Neural progenitor cell (in vitro differentiated cells): ENCODE measurements at places on chromosomes 13 and 19. TPM values are rescaled to one million over a fixed set of nuclear protein-coding genes. Genes with fewer than 3 reads are reported as not detected.
A peak's percentile ranks its signal among the peaks of the same experiment; 100 is the strongest.

GRCh38 chr13:28744091-28744536 lies 25.3 kb upstream of the SLC46A3 start:
- DNase-seq = no peak

The CRTC1 gene
- total RNA-seq = 2.4 and 5.7 TPM in 2 replicates

DNA sequence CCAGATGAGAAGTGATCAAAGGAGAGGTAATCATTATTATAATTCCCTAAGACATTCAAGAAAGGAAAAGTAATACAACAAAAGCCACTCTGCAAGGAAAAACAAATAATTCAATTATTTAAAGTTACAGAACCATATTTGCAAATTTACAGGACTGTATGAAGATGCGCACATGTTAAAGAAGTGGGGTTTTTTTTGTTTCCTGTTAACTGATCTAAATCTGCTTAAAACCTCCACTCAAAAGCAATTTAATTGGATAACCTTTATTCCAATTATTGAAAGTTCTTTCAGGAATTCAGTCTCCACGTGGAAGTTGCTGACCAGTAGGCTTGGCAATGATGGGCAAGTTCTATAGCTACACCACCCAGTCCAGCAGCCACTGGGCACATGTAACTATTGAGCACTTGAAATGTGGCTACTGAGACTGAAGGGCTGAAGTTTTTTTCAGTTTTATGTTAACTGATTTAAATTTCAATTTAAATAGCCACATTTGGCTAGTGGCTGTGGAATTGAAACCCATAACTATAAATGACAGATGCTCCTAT lies 232.3 kb downstream of the FGF14 start:
- DNase-seq = no peak

- DNase-seq = peak; percentile 77
These were observed 67.6 kb upstream of the TDRD3 start for GRCh38 chr13:60329221-60329923.

DNA sequence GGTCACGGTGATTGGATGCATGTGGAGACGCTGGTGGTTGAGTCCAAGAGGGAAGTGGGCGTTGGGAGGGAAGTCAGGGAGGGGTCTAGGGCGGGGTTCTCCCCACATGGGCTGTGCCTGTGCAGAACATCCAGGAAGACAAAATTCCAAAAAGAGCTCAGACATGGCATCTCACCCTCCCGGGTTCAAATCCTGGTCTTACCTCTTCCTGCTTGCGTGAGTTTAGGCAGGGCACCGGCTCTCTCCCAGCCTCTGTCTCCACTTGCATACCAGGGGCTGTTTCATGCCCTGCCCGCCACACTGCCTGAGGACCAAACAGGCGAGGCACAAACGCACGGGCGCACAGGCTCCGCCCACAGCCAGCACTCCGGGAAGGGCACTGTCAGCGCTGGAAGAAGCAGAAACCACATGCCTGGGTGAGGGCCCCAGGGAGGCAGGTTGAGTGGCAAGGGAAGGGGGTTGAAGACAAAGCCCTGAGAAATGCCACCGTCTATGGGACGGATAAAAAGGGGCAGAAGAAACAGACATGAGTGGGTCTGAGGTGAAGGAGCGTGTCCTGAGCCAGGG lies 123.6 kb upstream of the SOX1 start:
- DNase-seq = no peak

DNA sequence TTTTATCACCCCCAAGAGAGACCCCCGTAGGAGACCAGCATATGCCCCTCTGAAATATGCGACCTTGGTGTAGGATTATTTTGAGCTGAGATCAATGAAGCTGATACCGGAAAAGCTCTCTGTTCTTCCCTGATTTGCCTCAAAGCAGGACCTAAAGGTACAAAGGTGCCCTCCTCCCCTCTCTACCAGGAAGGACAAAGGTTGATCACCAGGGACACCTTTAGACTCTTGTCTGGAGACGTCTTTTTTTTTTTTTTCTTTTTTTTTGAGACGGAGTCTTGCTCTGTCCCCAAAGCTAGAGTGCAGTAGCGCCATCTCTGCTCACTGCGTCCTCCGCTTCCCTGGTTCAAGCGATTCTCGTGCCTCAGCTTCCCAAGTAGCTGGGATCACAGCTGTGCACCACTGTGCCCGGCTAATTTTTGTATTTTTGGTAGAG lies 792 bp upstream of the PEX11G start:
- DNase-seq = peak; percentile 13

DNA sequence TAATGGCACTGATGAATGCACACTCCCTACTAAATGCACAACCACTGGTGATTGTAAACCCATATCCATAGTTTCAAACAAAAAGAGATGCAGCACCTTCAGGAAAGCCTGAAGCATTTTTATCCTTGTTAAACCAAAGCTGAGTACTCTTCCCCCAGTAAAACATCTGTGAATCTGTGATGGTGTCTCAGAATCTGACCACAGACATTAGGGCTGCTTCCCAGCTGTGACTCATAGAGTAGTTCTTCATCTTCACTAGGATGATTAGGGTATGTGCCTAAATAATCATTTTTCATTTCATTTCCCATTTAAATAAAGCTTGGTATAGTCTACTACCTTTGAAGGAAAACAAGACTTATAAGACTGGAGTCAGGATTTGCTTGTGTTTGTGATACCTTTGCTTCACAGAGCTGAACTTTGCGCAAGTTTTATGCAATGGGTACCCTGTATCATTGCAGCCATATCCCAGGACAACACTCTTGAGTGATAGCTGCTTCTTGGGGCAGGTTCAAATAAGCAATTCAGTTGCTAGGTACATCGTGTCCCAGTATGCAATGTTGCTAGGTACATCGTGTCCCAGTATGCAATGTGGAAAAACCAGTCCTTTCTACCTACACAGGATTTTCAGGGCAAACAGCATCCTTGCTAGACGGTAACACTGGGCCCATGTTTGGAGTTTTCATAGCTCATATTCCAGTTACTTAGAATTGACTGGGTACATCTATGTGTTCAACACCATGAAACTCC lies 277.1 kb downstream of the IRS2 start:
- DNase-seq = no peak

GRCh38 chr19:11463391-11463790 lies 17.5 kb downstream of the ELAVL3 start:
- no peak for DNase-seq

DNA sequence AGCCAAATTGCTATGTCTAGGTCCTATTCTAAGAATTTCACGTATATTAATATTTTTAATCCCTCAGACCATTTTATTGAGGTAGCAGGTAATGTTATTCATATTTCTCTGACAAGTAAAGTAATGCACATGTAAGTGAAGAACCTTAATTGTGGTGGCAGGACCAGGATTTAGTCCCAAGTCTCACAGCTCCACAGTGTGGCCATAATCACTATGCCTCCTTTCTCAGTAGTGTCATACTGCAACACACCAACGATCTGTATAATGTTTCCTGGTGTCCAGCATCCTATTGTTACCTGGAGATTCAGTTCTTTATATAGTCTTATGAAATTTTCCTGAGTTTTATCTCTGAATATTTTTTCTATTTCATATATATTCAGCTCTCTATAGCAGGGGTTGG lies 340.3 kb downstream of the OLFM4 start:
- peak; percentile 44 for DNase-seq

- no peak for DNase-seq
These were observed at the start of gene CYP4F11 for GRCh38 chr19:15934332-15935078. CYP4F11 (minus strand) TSS chr19:15934529; CDS start chr19:15934408, 121 bp downstream.
